ENCODE measurements at places on chromosomes 6 and 20. TPM values are rescaled to one million over a fixed set of nuclear protein-coding genes. Genes with fewer than 3 reads are reported as not detected.

The TREM1 gene
- total RNA-seq: 1.0 TPM

The CD83 gene
- 3.0 TPM for total RNA-seq

The NOTCH4 gene
- total RNA-seq: 20.4 TPM

The ADAM33 gene
- total RNA-seq: 9.3 TPM

The WFDC10B gene
- not detected for total RNA-seq

Measured in thyroid gland (tissue), 4 donors.